NCI-H1417 (cell line): ENCODE measurements at places on chromosomes 1 and 21.

GRCh38 chr1:180888870-180889269 is 23.8 kb upstream of the KIAA1614 start:
- no peak for DNase-seq

GRCh38 chr21:34693192-34693810 is 24.5 kb downstream of the CLIC6 start:
- peak; percentile 74 for DNase-seq

DNA sequence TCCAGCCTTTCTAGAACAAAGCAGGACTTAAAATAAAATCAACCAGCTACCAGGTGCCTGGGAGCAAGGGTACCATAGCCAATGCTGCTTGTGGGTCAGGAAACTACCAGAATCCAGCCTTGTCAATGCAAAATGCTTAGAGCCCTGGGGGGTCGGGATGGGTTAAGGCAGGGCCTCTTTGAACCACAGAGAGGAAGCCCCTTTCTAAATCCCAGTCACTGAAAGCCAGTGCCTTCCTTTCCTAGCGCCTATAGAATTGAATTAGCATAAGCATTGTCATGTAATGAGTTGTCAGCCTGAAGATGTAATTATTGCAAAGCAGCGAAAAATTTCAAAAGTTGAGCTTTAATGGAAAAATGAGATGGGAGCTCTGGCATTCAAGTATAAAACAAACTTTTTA is 176.6 kb upstream of the DAB1 start:
- no peak for DNase-seq

DNA sequence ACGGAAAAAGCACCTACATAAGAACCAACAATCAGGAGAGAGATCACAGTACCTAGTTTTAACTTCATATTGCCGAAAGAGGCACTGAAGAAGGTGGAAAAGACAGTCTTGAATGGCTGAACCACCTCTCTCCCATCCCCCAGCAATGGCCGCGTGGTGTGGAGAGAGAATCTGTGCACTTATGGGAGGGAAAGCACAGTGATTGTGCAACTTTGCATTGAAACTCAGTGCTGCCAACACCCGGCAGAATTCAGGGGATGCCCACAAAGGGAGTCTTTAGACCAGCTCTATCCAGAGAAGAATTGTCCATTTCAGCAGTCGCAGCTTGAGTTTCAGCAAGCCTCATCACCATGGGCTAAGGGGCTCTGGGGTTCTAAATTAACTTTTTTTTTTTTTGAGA is 186.3 kb upstream of the USP25 start:
- no peak for DNase-seq

DNA sequence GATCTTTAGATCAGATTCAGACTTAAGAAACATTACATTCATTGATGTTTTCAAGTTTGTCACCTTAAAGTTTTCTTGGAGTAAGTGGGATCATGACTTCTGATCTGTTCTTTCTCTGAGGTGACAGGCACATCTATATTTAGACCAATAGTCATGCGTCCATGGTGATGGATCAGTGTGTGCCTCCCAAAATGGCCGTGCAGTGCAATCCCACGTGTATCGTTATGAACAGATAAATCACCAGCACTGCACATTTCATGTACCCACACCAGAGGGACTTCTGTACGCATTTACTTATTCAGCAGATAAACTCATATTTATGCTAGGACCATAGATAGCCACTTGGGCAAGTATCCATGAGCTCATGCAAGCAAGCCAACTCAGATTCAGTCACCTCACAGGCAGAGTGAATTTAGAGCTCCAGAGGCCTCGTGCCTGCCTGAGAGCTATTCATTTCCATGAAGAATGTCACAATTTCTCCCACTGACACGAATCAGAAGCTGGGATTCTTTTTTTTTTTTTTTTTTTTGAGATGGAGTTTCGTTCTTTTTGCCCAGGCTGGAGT is 13.9 kb upstream of the WDR26 start:
- no peak for DNase-seq

DNA sequence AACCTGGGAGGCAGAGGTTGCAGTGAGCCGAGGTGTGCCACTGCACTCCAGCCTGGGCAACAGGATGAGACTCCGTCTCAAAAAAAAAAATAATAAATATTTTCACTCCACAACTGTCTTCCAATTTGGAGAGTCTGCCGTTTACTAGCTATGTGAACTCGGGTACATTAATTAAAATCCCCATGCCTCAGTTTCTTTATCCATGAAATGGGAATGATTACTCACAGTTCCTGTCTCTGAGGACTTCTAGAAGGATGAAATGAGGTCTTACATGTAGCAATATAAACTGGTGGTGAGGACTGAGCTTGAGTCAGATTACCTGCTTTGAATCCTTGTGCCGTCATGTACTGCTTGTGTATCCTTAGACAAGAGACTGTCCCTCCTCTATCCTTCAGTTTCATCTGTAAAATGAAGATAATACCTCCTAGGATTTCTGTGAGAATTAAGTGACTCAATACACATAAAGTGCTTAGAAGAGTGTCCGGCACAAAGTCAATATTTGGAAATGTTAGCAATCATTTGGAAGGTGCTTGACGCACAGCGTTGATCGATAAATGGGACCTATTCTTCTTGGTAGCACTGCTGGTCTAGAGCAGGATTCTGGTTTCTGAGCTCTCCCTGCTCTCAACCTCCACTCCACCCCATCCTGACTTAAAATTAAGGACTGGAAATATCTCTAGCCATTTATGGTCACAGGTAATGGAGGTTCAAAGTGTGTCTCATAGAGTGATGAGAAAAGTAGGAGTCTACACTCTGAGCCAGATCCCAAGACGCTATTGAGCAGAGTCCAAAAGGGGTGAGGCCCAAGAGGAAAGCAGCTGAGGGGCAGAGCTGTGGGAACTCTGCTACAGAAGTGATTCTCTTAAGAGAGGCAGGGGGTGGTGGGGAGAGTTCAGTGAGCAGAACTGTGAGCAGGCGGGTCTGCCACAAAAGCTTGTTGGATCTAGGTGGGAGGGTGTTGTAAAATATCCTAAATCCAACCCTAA is 11.6 kb upstream of the DDI2 start:
- no peak for DNase-seq

DNA sequence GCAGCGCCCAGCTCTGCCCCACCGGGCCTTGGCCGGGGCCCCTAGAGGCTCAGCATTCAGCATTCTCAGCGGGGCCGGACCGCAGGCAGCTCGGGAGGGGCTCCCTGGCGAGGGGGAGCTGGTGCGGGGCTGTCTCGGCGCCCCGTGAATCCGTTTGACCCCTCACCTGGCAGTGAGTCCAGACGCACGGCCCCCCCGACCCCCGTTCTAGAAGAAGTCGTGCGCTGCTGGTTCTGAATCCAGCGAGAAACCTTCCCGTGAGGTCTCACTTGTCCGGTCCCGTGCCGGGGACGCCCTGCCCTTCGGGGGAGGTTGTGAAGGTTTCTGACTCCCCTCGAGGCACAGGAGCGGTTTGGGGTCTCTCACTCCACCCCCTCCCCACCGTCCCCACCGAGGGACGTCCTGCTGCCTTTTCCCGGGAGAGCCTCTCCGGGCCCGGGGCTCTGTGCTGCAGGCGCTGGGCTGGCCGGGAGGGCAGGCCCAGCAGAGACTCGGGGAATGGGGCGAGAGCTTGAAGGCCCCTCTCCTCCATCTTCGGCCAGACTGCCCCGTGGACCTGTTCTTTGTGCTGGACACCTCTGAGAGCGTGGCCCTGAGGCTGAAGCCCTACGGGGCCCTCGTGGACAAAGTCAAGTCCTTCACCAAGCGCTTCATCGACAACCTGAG is 655 bp downstream of the COL6A1 start:
- peak; percentile 51 for DNase-seq

GRCh38 chr1:209585197-209585596 is 1.7 kb downstream of the CAMK1G start:
- DNase-seq, result no peak

GRCh38 chr1:8970870-8971337 is 25.2 kb downstream of the CA6 start:
- no peak for DNase-seq

- DNase-seq, result no peak
Measured at GRCh38 chr1:30197639-30198450, 525.5 kb downstream of the MATN1 start.

- DNase-seq, result peak; percentile 4
Measured at GRCh38 chr1:204263254-204263910, 49.6 kb upstream of the GOLT1A start.

DNA sequence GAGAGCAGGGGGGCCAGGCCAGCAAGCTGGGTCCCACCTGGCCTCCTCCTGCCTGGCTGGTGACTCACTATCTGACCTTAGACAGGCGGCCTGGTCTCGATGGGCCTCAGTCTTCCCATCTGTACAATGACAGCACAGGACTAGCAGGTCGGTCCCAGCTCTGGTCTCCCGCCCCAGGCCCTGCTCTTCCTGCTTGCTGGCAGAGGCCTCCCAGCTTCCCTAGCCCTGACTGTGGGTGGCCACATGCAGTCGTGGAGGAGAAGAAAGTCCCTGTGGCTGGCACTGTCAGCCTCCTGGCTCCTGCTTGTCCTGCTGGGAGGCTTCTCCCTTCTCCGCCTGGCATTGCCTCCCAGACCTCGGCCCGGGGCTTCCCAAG is 817 bp downstream of the EXTL1 start:
- no peak for DNase-seq

- DNase-seq, result no peak
Measured at GRCh38 chr1:15089258-15089992, 64.1 kb upstream of the TMEM51 start.

- DNase-seq, result no peak
Measured at GRCh38 chr1:159686599-159687299, 27.6 kb downstream of the CRP start.

- no peak for DNase-seq
Measured at GRCh38 chr1:187229496-187229895, 400.7 kb downstream of the PLA2G4A start.

DNA sequence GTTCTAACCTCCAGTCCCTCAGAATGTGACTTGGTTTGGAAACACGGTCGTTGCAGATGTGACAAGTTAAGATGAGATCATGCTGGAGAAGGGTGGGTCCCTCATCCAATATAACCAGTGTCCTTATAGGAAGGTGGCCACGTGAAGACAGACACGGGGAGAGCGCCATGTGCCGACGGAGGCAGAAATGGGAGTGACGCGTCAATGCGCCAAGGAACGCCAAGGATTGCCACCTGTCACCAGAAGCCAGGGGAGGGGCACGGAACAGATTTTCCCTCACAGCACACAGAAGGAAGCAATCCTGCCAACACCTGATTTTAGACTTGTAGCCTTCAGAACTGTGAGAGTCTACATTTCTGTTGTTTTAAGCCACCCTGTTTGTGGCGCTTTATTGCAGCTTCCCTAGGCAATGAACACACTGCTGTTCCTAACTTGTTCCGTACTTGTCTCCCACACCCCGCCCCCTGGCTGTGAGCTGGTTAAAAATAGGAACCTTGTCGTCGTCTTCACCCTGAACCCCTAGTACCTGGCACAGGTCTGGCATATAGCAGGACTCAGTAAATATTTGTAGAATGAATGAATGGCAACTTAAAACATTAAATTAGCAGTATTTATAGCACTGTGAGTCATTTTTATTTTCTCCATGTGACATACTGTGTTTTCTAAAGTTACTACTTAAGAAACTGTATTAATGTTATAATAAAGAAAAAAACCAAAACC is 14.2 kb downstream of the RIMS3 start:
- no peak for DNase-seq

DNA sequence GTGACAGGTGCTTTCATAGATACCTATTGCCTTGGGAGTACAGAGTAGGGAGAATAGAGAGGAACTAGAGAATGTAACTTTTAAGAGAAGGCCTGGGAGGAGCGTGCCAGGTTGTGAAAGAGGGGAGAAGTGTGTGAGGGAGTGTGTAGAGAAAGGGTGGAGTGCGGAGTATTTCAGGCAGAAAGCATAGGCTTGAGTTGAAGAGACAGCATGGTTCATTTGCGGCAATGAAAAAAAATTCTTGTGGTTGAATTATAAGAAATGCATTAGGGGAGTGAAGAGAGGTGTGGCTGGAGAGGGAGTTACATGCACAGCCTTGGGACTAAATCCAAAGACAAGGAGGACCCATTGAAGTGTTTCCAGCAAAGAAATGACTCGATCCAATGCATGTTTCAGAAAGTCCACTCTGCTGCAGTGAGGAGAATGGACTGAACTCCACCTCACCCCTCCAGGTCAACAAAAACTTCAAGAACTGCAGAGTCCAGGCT is 81.7 kb upstream of the ADAM30 start:
- DNase-seq, result no peak

- no peak for DNase-seq
Measured at GRCh38 chr1:8782001-8782620, 35.3 kb downstream of the RERE start.

DNA sequence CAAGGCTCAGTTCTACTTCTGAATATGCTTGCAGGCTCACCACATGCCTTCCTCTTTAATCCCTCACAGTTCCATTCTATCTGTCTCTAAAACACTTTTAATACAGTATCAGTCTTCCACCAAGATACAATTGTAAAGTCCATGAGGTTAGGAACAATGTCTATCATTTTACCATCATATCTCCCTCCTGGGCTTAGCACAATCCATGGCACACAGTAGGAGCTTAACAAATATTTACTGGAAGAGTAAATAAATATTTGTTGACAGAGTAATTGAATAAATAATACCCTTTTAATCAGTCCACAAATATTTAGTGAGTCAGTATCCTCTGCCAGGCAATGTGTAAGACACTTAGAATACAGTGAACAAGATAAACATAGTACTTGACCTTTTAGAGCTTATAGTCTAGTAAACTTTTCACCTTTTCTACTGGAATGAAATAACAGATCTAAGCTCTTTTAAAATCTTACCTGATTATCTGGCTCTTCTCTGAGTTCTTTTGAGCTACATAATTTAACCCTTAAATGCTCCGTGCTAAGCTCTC is 12.7 kb upstream of the GADD45A start:
- DNase-seq, result no peak

DNA sequence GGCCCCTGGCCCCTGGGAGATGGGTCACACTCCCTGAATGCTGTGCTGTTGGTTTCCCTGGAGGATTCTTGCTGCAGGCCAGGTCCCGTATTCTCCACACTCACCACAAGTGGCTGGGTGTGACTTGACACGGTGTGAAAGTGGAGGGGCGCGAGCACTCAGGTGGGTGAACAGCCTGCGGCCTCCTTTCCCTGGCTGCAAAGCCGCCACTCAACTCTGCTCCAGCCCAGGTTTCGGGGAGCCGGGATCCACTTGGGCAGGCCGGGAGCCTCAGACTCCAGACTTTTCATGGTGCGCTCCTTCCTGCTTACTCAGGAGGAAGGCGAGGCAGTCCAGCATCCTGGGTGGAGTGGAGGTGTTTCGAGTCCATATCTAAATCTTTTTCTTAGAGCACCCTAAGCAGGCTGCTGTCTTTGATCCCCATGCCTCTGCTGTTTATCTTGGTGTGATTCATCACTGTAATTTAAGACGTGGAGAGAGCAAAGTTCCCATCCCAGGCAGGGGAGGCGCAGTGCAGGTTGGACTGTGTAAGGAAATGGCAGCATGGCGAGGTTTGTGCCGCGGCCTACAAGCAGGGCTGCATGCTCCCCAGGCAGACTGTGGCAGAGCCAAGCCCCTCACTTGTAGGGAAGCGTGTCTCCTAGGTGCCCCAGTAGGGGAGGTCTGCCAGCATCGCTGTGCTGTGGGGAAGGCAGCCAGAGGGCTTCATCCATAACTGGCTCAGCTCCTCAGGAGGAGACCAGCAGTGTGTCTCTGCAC is 29.6 kb downstream of the VANGL1 start:
- peak; percentile 81 for DNase-seq
